Bronchus fibroblast of lung (primary cell): ENCODE measurements at places on chromosomes 7 and 10. TPM values are rescaled to one million over a fixed set of nuclear protein-coding genes. Genes with fewer than 3 reads are reported as not detected.

WDR86 gene
- total RNA-seq = 3.9 and 6.7 TPM in 2 replicates

MUC12 gene
- total RNA-seq = 1.2 and 1.8 TPM in 2 replicates

ANKRD30A gene
- not detected in 2 replicates for total RNA-seq

NEUROG3 gene
- total RNA-seq = not detected in 2 replicates

PTN gene
- total RNA-seq = 26.6 and 34.3 TPM in 2 replicates

SMKR1 gene
- total RNA-seq = 0.17 TPM in 1 of 2 replicates, not detected in the other

TUBAL3 gene
- total RNA-seq = not detected in 2 replicates

FGFBP3 gene
- 1.3 and 2.2 TPM in 2 replicates for total RNA-seq

NKX1-2 gene
- total RNA-seq = not detected in 2 replicates

GPR22 gene
- total RNA-seq = not detected in 2 replicates

GPRIN2 gene
- total RNA-seq = not detected in 2 replicates

CDHR3 gene
- total RNA-seq = 2.2 and 2.9 TPM in 2 replicates

CRYGN gene
- total RNA-seq = not detected in 2 replicates

SPDYE11 gene
- not detected in 2 replicates for total RNA-seq

KLLN gene
- 0.30 and 0.34 TPM in 2 replicates for total RNA-seq

PAX4 gene
- not detected in 2 replicates for total RNA-seq

TSPAN15 gene
- under 0.01 and 0.30 TPM in 2 replicates for total RNA-seq

ARMC3 gene
- not detected in 2 replicates for total RNA-seq

NPTX2 gene
- total RNA-seq = 0.45 and 0.50 TPM in 2 replicates

IFIT1B gene
- total RNA-seq = not detected in 2 replicates

RELN gene
- 1.2 and 1.3 TPM in 2 replicates for total RNA-seq

CTNNA3 gene
- not detected in 2 replicates for total RNA-seq

MYH16 gene
- under 0.01 TPM in 1 of 2 replicates, not detected in the other for total RNA-seq

OGDH gene
- 99.9 and 105 TPM in 2 replicates for total RNA-seq

MMD2 gene
- total RNA-seq = not detected in 2 replicates

SLC26A4 gene
- total RNA-seq = 0.17 and 0.74 TPM in 2 replicates

INHBA gene
- total RNA-seq = 4.9 TPM in 2 replicates

WDFY4 gene
- not detected in 2 replicates for total RNA-seq

ABI1 gene
- total RNA-seq = 31.7 and 31.8 TPM in 2 replicates

C10orf143 gene
- 1.0 and 1.7 TPM in 2 replicates for total RNA-seq

CREB3L2 gene
- total RNA-seq = 27.8 and 29.8 TPM in 2 replicates

EN2 gene
- not detected in 2 replicates for total RNA-seq

AKR1C4 gene
- not detected in 2 replicates for total RNA-seq

INTS1 gene
- total RNA-seq = 86.1 and 103 TPM in 2 replicates

ICA1 gene
- 1.0 TPM in 2 replicates for total RNA-seq

CYP3A5 gene
- 0.15 TPM in 1 of 2 replicates, not detected in the other for total RNA-seq

OPN4 gene
- total RNA-seq = not detected in 2 replicates
